ENCODE measurements at places on chromosomes 3 and 15.

GRCh38 chr3:111980716-111981456, 2.1 kb downstream of the ABHD10 start:
- DNase-seq: no peak

DNA sequence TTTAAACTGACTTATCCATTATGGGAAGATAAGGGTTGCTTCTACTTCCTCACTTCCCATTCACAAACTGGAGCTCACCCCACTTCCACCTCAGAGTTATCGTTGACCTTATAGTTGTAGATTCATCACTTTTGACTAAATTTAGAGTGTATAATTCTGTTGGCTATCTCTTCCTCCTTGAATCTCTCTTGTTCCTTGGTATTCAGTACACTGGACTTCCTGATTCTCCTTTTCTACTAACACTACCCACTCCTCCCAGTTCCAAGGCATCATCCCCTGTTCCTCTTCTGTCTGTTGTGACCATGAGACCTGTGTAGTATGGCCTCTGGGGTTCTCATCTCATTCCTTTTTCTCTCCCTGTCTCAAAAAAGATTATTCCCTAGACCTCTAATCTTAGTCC, 5.9 kb upstream of the GPR87 start:
- DNase-seq: no peak

DNA sequence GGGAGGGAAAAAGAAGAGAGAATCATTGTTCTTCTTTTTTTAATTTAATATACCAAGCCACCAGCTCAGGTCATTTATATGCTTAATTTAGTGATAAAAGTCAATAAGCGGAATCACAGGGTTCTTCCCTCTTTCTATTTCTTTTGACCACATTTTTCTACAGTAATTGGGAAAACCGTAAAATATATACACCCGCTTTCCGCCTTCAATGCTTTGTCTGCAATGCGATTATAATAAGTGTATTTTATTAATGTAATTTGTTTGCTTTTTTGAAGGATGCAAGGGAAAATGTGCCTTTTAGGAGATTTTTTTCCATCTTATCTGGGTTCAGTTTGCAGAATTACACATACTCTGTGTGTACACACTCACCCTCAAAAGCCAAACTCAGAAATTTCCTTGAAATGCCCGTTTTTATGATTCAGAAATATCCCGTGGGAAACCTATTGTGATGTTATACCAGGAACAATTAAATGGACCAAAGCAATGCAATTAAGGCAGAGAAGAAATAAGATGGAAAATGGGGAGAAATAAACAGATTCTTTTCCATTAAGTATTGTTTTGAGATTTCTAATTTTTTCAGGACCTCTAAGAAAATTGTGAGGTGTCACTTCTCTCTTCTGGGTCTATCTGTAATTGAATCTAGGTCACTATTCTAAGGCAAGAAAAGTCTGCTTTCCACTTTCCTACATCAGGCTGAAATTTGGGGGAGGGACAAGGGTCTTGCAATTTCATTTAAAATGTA, 8.3 kb downstream of the SOX14 start:
- DNase-seq: no peak

GRCh38 chr3:154243353-154243752, 80.9 kb downstream of the DHX36 start:
- DNase-seq: no peak

- no peak for DNase-seq
These were observed 114.8 kb upstream of the COL8A1 start for GRCh38 chr3:99523431-99524127.

DNA sequence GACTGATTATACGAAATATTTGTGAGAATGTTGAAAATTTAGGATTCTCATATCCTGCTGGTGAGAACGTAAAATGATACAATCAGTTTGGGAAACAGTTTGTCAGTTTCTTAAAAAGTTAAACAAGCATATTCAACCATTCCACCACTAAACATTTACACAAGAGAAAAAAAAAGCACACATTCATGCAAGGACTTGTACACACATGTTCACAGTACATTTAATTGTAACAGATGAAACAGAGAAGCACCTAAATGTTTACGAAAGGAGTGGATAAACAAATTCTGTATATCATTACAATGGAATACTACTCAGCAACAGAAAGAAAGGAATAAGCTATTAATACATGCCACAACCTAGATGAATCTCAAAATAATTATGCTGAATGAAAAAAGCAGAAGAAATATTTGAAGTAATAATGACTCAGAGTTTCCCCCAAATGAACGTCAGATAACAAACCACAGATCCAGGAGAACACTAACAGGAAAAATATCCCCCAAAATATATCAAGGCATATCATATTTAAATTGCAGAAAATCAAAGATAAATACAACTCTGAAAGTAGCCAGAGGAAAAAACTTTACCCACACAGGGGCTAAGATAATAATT, 14.3 kb downstream of the ANKRD28 start:
- no peak for DNase-seq

DNA sequence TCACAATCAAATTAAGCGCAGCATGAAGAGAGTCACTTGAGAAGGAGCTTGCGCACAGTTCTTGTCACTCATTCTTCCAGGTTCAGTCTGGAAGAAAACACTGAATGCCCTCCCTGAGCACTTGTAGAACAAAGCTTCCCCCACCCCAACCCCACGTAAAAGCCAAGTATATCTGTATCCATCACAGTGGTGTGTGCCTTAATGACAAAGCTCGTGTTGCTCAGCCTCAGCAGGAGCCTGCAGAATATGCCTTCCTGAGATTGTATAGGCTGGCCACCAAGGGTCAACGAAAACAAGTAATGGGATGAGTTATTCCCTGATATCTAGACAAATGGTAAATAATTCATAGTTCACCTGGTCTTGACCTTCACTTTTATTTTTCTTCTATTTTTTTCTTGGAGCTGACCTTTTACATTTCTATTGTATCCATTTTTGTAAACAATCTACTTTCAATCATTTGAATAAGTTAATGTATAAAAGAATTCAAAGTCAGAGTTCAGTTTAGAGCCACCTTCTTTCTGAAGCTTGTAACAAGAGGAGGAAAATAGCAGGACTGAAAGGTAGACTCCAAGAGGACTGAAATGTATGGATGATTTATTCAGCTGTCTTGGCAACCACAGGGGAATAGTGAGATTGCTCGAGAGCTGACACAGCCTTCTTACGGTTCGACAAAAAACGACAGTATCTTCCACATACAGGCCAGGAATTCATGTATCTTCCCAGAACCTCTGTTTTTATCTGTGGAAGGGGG, 405.5 kb upstream of the TPM1 start:
- no peak for DNase-seq

GRCh38 chr3:117853923-117854668, 1144.5 kb downstream of the TUSC7 start:
- no peak for DNase-seq

Measured in iPS DF 19.7 (cell line).